ENCODE measurements at places on chromosomes 16 and 17.

DNA sequence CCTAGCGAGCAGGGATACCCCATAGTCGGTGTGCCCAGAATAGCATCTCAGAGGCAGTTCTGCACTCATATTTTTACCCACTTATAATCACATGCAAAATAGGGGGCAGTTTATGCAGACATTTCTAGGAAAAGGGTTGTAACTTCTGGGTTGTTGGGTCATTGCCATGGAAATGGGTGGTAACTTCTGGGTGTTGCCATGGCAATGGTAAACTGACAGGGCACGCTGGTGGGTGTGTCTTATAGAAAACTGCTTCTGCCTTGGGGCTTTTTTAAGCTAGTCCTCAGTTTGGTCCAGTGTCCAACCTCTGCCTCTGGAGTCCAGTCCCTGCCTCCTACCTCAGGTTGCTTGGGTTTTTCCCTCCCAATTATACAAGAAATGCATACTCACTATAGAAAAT, 7.4 kb upstream of the SPAG9 start:
- peak; percentile 90 for DNase-seq

DNA sequence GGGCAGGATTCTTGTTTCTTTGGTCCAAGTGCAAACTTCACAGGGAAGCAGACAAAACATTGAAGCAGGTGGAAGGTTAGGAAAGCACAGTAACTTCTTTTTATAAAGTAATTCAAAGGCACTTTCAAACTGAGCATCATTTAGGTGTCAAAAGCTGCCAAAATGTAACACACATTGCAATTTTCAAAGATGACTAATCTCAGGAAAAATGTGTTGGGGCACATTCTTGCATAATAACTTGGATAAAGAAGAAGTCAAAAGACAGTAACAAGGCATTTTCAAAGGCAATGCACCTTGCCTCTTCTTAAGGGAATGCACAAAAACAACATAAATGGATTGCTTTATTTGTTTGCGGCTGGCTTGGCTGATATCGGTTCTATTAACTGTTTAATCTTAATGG, 3.6 kb downstream of the KCNJ2 start:
- no peak for DNase-seq

DNA sequence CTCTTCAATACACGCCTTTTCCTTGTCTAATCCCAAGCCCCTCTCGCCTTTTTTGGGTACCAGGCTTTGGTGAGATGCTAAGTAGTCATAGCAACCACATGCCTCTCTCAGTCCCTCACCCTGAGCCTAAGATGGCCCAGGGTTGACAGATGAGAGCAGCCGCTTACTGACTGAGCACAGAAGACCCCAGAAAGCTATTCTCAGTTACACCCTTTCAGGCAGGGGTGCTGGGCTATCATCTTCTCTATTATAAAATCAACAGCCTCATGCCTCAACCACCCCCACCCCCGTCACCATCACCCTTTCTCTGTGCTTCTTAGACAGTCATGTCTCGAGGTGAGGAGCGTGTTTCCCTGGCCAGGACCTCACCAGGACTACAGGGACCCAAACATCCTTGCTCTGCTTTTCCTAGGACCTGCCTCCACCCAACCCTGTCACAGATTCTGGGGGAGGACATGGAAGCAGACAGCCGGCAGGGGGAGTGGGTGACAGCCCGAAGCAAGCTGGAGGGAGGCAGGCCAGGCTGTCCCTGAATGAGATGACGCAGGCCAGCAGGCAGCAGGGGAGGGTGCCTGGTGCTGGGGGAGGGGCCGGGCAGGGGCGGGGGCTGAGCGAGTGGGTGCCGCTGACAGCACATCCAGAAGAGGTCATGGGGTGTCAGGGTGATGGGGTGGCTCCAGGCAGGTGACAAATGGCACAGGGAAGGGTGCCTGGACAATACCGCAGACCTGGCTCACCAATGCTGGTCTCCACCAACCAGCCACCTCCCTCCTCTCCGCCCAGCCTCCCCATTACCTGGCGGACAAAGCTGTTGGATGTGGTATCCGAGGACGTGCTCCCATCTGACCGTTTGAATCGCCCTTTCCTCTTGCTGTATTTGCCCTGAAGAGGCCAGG, 3.1 kb downstream of the CACNB1 start:
- DNase-seq: no peak

GRCh38 chr16:82741073-82741615, 114.4 kb downstream of the CDH13 start:
- DNase-seq: no peak

DNA sequence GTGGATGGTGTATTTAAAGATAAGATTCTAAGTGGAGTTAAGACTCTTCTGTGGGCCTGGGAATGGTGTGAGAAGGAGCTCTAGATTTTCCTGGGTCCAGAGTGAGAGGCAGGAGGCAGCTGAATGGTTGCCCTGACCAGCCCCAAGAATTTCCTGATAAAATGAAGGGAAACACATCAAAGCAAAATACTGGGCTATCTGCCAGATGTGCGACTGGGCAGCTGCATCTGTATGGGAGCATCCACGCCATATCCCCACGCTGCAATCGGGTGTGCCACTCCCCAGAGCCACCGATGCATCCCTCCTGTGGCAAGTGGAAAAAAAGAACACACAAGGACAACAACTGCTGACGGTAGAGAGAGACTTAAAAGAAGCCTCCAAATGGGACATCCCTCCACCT, 84.3 kb upstream of the COX10 start:
- DNase-seq: no peak

GRCh38 chr16:57764341-57765159, 29.0 kb downstream of the KATNB1 start:
- peak; percentile 77 for DNase-seq

GRCh38 chr17:1767358-1767757, 5.5 kb downstream of the SERPINF1 start:
- no peak for DNase-seq

DNA sequence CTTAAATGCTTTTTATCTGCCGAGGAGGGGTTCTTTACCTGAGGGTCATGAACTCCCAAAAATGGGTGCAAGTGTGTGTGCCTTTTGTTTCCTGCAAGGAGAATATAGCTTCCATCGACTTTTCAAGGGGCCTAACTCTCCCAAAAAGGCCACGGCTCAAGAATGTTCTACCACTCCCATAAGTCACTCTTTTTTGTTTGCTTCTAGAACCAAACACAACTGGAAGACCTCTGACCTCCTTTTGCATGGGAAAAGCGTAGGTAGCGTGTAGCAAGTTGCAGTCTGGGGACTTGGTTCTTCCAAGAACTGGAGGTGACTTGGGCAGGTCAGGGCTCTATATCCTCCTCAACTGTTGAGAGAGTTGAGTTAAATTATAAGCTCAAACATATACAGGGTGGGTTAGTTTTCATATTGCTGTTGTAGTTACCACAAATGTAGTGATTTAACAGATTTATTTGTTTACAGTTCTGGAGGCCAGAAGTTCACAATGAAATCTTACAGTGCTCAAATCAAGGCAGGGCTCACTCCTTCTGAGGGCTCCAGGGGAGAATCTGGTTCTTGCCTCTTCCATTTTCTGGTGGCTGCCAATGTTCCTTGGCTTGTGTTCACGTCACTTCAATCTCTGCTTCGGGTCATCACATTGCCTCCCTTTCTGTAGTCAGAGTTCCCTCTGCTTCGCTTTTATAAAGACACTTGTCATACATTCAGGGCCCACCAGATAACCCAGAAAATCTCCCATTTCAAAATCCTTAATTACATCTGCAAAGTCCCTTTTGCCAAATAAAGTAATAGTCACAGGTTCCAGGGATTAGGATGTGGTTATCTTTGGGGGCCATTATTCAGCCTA, 1.4 kb downstream of the TMEM97 start:
- DNase-seq: no peak

GRCh38 chr17:13070732-13071131, 52.9 kb upstream of the ELAC2 start:
- no peak for DNase-seq

DNA sequence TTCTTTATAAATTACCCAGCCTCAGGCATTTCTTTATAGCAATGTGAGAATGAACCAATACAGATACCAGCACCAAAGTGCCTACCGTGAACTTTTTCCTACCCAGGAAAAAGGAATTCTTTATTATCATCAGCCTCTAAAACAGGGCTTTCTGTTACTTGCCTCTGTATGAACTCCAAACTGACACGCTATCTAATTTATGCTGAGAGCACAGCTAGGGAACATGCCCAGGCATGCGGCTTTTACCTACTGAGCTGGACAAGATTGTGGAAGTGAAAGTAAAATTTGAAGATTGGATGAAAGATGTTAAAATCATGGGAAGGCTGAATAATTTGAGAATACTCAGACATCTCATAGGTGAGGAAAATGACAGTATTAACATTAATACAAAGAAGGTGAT, 24.4 kb upstream of the ADCY9 start:
- peak; percentile 20 for DNase-seq

DNA sequence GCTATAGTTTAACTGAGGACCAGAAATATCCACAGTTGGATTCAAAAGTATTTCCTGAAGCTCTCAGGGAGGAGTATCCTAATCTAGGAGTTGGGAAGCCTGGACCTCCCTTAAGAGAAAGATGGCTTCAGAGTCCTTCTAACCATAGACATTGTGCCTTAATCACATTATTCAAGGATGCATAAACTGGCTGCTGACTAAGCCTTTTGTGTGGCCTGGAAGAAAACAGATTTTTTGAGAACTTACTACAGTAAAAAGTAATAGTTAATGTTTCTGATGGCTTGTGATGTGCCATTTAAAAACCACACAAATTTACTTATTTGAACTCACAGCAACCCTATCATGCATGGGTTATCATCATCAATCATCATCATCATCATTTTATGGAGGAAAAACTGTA, 126.2 kb upstream of the RPL38 start:
- no peak for DNase-seq

- DNase-seq: peak; percentile 89
Measured at GRCh38 chr16:70395345-70395901, 43.5 kb downstream of the ST3GAL2 start.

DNA sequence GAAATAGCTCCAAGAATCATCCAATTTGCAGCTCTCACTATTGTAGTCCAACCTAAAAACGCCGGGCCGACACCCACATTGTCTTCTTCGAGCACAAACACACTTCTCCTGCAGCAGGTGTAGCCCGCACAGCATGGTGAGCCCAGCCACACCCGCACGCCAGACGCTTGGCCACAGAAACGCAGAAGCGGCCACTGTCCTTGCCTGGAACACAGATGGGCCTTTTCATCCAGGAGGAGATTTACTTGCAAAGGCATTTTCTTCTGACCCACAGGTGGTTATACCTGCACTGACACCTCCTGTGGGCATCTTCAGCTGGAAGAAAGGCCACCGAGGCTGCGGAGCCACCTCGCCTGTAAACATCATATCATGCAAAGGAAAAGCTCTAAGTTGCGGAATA, 98.4 kb downstream of the ADCY9 start:
- DNase-seq: no peak

DNA sequence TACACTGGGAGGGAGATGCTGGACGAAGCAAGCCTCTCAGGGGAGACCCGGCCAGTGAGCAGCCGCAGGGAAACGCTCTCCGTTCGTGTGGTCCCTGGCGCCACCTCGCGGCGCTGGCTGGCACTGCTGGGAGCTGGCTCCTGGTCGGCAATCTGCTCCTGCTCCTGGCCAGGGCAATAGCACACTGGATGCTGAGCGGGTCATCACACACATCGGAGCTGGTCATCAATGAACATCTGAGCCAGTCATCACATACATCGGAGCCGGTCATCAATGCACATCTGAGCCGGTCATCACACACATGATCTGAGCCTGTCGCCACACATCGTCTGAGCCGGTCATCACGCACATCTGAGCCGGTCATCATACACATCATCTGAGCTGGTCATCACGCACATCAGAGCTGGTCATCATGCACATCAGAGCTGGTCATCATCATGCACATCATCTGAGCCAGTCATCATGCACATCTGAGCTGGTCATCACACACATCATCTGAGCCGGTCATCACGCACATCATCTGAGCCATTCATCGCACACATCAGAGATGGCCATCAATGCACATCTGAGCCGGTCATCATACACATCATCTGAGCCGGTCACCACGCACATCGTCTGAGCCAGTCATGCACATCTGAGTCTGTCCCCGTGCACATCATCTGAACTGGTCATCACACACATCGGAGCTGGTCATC, 217.3 kb downstream of the RBFOX3 start:
- DNase-seq: peak; percentile 68

DNA sequence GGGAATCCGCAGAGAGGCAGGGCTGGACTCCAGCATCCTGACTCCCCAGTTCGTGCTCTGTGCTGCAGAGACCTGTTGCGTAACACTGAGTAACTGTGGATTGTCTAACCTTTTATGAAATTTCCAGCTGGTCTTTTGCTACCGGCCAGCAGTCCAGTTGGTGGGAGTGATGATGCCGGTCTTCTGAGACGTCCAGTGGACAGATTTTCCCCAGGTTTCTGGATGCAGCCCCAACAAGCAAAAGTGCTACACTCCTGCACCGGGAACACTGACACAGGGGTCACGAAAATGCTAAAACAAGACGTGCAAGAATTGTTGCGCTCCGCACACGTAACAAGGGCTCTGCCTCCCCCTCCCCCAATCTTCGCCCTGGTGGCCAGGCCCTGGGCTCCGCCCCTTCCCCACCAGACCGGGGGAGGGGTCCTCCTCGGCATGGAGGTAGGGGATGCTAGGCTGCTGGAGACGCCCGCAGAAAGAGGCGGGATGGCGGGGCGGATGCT, 701 bp upstream of the MRC2 start:
- no peak for DNase-seq

DNA sequence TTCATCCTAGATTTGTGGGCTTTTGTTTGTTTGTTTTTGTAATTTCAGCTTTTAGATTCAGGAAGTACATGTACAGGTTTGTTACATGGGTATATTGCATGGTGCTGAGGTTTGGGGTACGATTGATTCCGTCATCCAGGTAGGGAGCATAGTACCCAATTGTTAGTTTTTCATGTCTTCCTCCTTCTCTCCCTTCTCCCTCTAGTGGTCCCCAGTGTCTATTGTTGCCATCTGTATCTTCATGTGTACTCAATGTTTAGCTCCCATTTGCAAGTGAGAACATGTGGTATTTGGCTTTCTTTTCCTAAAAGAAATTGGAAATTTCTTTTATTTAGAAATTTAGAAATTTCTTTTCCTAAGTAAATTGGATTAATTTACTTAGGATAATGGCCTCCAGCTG, 37.1 kb upstream of the BCAS3 start:
- DNase-seq: peak; percentile 55

DNA sequence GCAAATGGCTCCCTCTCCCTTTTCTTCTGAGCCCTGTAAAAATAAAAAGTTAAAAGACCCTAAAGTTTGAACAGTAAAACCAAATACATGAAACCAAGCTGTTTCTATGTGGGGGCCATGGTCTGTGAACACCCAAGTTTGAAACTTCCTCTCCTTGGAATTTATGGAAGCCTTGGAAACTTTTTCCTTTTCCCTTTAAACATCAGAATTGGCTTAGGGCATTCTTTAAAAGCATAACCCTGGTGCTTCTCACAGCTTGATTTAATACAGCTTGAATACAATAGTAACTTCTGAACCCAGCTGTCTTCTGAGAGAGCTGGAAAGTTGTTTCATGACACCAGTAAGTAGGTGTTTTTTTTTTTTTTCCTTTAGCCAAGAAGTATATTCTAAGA, 26.5 kb downstream of the NKD1 start:
- DNase-seq: no peak

GRCh38 chr16:4395055-4395726, 21.2 kb downstream of the CORO7 start:
- no peak for DNase-seq

- DNase-seq: no peak
Measured at GRCh38 chr17:71828182-71828596, 292.6 kb upstream of the SOX9 start.

- DNase-seq: no peak
Measured at GRCh38 chr16:51055434-51055833, 95.6 kb downstream of the SALL1 start.
